ENCODE measurements at places on chromosomes 13 and 19.

DNA sequence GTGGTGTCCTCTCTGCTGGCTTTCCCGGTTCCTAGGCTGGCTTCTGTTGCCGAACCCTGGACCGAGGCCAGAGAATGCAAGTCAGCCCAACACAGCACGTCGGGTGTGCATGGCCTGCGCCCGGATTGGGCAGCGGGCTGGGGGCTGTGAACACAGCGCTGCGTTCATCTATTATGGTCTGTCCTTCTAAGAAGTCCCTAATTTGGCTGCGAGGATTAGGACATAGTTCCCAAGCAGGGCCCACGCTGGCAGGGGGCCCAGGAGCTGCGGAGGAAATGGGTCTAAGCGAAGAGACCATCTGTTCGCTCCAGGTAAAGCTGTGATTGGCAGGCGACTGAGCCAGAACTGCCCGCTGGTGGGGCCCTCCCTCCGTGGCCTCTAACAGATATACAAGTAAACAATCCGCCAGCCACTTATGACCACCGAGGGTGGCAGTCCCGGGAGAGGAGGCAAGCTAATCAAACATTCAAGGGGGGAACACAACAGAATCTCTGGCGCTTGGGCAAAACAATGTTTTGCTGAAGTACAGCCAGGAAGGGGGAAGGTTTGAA is 6.0 kb downstream of the SYCE2 start:
- peak; percentile 94 for DNase-seq

DNA sequence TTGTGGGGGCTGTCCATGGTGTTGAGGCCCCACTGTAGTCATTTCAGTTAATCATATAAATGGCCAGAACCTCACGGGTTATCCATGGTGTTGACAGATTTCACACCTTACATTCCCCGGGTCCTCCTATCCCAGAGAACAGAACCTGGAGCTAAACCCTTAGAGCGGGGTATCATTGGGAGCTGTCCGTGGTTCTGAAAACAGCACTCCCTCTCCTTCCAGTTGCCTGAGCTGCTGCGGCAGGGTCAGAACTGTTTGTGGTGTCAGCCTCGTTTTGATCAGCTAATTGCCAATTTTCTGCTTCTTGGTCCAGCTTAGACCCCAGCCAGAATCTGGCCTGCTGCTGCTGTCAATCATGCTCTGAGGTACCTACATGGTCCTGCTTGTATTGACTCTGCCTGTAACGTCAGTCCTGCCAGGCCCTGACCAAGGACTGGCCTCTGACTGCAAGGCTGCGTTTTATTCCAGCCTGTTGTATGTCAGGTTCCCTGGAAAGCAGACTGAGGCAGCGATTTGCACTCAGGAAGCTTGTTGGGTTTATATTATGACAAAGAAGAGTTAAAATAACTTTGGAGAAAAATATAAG is 55.8 kb upstream of the KCTD15 start:
- no peak for DNase-seq

DNA sequence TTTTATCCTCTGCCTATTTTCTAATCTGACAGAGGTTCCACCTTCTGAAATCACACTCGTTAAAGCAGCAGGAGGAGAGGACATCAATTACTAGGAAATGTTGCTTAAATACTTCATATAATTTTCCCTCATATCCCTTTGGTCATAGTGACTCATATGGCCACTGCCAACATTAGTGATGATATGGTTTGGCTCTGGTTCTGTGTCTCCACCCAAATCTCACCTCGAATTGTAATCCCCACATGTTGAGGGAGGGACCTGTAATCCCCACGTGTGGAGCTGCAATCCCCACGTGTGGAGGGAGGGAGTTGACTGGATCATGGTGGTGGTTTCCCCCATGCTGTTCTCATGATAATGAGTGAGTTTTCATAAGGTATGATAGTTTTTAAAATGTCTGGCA is 618.4 kb upstream of the SLITRK5 start:
- no peak for DNase-seq

GRCh38 chr13:43758834-43759233 is 27.9 kb downstream of the ENOX1 start:
- DNase-seq: no peak

- DNase-seq: no peak
Measured at GRCh38 chr13:58151452-58151851, 519.9 kb downstream of the PCDH17 start.

DNA sequence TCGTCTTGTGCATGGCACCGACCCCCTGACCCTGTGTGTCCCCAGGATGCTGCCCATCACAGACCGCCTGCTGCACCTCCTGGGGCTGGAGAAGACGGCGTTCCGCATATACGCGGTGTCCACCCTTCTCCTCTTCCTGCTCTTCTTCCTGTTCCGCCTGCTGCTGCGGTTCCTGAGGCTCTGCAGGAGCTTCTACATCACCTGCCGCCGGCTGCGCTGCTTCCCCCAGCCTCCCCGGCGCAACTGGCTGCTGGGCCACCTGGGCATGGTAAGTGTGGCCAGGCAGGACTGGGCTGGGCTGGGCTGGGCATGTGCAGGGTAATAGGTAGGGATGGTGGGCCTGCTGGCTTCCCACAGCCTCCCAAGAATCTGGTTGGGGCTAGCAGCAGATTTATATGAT is 17.0 kb downstream of the CYP4F22 start:
- no peak for DNase-seq

- DNase-seq: no peak
Measured at GRCh38 chr13:55062662-55063061, 2034.0 kb downstream of the OLFM4 start.

GRCh38 chr13:56697011-56697410 is 443.7 kb upstream of the PRR20A start:
- no peak for DNase-seq

Measured in NCI-H748 treated with DMSO at 0.1 percent for 48 hours (cell line).